NAMALWA (cell line): ENCODE measurements at places on chromosomes 3 and 15.

GRCh38 chr3:63921741-63922482 lies 9.7 kb upstream of the SCAANT1 start:
- peak; percentile 54 for DNase-seq

- no peak for DNase-seq
Measured at GRCh38 chr3:115766587-115767482, 143.5 kb downstream of the GAP43 start.

DNA sequence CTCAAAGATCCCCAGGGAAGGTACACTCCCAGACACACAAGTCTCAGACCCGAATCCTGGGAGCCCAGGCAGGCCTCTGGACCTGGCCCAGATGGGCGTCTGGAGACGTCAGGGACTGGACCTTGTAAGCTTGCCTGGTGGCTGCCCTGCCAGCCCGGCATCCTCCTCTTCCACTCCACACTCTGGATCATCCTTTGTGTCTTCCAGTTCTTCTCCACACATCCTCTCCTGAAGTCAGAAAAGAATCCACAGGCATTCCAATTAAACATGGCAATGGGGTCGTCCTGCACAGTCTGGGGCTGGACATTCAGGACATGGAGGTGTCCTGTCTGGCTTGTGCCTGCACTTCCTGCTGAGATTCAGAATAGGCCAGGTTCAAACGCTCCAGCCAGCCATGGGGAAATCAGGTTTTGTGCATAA lies 208.8 kb upstream of the IGF1R start:
- DNase-seq: no peak

- no peak for DNase-seq
Measured at GRCh38 chr3:64766440-64766839, 78.6 kb upstream of the ADAMTS9 start.

DNA sequence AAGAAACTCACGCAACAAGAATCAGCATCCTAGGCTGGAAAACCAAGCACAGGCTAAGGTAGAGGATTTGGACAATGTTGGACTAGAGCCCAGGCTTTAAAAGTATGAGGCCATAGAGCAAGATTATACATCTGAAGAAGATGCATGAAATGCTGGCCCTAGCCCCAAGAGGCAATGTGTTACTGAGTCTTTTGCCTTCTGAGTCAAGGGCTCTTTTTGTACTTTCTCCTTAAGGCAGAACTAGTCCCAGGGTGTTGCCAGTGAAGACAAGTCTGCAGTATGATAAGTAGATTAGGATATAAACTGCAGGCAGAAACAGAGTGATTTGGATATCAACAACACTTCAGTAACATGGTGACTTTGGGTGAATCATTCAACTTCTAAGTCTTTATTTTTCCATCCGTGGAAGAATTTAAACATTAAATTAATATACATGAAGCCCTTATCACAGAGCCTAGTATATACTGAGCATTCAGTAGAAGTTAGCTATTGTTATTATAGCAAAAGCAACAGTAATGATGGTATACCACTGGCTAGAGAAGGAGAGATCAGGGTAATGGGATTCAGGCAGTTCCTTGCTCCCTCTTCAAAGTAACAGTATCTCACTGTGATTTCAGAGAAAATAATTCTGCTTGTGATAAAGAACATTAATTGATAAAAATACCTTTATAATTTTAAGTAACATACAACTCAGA lies 99.9 kb upstream of the MLF1 start:
- no peak for DNase-seq

- DNase-seq: no peak
Measured at GRCh38 chr3:81602781-81603180, 158.7 kb downstream of the GBE1 start.

GRCh38 chr3:15360788-15361493 lies 28.6 kb upstream of the SH3BP5 start:
- peak; percentile 39 for DNase-seq

DNA sequence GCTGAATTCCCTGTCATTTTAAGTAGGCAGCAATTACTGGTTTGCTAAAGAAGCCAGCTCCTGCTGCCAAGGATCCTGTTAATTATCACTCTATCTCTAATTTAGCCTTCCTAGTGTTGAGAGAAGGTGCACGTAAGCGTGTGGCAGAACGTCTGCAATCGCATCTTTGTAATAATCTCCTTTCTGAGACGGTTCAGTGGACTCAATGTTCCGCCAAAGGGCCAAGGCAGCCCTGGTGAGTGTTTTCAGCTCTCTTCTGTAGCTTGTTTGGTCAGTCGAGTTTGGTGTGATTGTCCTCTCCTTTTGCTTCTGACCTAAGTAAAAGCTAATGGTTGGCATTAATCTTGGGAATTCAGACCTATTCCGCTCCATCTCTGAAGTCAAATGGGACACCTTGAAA lies 24.2 kb downstream of the MITF start:
- no peak for DNase-seq

GRCh38 chr15:71057143-71057542 lies 58.1 kb upstream of the THSD4 start:
- no peak for DNase-seq

DNA sequence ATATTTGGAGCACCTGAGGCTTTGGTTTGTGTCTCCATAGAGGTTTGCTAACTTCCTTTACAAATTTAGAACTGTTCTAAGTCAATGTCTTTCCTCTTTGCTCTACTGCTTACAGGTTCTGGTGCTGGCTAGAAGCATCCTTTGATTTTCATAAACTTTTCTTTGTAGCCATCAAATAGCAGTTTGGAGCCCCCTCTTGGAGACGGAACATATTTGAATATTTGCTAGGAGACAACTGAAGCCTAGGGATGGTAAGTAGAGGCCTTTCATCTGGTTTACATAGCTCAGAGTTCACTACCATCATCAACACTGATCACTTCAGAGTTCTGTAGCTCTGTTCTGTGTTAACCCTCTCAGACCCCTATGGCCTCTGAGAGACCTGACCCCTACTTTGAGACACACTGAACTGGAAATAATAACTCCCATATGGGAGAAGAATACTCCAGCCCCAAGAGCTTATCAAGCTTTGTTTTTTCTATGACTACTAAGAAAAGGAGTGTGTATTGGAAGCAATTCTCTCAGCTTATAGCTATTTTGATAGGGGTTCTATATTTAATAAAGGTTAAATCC lies 420.4 kb downstream of the EPHA3 start:
- DNase-seq: no peak

DNA sequence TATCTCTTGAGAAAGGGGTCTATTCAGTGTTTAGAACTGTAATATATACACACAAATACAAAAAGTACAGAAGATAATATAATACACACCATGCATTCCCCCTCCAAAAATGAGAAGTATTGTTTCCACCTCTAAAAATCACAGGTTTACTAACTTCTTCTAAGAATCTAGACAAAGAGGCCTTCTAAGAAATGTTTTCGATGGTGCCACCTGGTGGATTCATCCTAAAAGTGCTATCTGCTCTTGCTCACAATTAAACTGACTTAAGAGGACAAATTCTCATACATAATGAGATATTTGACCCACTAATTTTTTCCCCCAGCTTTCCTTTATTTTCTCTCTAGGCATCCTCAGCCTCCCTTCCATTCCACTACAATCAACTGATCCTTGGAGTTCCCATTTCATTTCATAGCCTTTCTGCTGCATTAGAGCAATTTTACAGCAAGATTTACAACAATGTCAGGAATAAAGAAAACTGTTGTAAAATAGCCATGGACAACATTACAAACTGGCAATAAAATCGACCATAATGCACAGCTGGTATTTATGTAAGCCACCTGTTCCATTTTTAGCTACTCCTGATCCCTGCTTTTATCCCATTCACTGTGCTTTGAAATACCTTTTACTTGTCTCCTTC lies 124.6 kb downstream of the ARRDC4 start:
- peak; percentile 79 for DNase-seq

DNA sequence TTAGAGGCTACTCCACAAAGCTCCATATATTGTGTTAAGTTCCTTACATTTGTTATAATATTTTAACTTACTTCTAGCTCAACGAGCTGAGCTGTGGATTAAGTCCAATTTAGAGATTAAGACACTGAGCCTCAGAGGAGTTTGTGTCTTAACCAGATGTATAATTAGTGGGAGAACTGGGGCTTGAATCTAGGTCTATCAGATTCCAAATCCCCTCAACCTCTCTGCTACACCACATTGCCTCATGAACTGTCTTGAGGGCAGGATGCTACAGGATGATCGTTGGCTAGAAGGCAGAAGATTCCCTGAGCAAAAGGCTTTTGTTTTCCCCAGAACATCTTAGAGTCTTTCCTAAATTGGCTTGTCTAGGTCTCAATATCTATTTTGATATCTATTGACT lies 890.8 kb downstream of the NAALADL2 start:
- DNase-seq: no peak

DNA sequence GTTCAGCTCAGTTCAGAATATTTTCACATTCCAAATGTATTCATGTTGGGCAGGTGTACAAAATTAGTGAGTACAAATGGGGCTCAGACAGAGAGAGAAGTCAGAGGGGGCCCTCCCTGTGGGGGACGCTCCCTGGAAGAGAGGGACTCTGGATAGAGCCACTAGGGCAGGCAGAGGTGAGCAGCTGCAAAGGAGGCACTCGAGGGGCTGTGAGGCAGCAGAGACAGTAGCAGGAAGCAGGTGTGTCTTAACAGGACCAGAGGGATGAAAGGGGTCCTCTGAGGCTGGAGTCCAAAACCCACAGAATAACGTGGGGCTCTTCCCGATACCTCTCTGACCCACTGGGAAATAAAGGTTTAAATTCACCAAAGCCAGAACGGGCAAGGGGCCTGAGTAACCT lies 127.1 kb downstream of the MEGF11 start:
- DNase-seq: no peak

GRCh38 chr3:9192248-9193025 lies 57.0 kb downstream of the SRGAP3 start:
- no peak for DNase-seq

DNA sequence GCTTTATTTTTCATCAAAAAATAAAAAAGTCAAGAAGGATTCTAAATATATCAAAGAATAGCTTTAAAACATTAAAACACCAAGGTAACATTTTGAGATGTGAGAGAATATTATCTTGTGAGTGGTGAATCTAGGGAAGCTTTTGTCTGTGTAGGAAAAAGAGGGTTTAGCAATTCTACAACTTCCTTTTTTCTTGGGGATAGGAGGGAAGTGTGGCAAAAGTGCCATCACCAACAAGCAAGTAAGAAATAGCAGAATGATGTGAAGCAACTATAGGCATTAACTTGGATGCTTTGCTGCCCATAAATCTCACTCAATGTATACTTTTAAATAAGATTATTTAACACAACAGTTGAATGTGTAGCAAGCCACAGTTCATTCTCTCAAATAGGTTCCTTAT lies 57.8 kb upstream of the SUCLG2 start:
- DNase-seq: no peak

- DNase-seq: no peak
Measured at GRCh38 chr3:123859177-123859576, 25.0 kb downstream of the MYLK start.

DNA sequence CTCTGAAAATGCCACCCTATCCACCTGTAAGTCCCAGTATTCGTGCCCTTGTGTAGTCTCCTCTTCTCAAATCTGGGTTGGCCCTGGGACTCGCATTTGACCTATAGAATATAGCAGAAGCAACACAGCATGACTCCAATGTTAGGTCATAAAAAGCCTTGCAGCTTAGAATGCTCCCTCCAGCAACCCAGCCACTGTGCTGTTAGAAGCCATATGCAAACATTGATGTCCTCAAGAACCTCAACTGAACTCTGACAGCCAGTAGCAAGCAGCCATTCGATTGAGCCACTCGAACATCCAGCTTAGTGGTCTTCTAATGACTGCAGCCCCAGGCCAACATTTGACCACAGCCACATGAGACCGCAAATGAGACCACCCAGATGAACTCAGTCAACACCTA lies 26.6 kb downstream of the MECOM start:
- DNase-seq: no peak

GRCh38 chr15:89822611-89822950 lies 7.9 kb upstream of the ANPEP start:
- no peak for DNase-seq

DNA sequence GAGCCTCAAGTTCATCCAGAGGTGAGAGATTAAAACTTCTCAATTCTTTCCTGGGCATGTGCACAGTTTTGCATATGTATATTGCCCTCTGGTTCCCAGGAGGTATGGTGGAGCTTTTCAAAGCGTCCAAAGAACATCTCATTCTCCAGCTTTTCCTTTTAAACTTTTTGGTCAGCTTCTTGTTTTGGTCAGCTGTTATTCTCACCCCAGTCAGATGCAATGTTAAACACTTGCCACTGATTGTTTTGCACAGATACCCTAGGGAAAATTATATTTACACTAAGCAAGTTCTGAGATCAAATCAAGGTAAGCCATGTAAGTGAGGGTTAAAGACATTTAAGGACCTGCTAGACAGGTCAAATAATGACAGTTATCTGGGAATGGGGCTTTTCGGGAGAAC lies 261.3 kb downstream of the EDEM1 start:
- no peak for DNase-seq

GRCh38 chr15:36263666-36264065 lies 315.8 kb upstream of the CDIN1 start:
- DNase-seq: no peak

DNA sequence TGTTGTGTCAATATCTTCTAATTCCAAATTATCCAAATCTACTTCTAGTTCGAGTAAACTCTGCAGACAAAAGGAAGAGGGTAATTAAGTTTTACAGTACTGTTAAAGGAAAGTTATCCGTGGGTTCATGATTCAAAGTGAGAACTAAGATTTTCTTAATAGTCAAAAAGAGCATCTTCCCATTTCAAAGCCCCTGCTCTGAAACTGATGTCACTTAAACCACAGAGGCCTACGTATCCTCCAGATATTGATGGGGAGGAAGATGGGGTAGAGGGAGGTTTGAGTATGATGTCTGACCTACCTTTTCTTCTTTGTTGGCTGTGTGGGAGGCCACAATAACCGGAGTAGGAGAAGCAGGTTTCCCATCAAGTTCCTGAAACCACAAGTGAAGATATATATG lies 14.1 kb downstream of the MRPS22 start:
- DNase-seq: no peak

- peak; percentile 82 for DNase-seq
Measured at GRCh38 chr3:17841190-17841828, 98.9 kb upstream of the TBC1D5 start.

DNA sequence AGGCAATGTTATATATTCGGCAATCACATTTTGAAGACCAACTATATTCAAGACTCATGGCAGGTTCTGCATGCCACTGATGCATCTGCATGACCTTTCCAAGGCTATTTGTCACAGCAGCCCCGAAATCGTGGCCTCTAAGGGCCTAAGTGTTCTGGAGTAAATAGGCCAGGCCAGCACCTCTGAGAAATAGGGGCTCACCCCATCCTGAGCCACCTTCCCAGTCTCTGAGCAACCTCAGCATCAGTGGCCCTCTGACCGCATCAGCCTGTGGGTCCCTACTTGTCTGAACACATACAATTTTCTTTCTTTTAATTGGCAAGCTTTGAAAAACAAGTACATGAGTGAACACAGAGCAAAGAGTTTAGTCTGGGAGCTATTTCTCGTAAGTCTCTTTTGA lies 45.9 kb upstream of the THBS1 start:
- DNase-seq: no peak
